ENCODE measurements at places on chromosomes 4 and X. TPM values are rescaled to one million over a fixed set of nuclear protein-coding genes. Genes with fewer than 3 reads are reported as not detected.

MAGEE1 gene
- 53.6 TPM for polyA plus RNA-seq

DRD5 gene
- polyA plus RNA-seq, result not detected

PRKG2 gene
- not detected for polyA plus RNA-seq

SPANXB1 gene
- not detected for polyA plus RNA-seq

TXLNG gene
- 6.8 TPM for polyA plus RNA-seq

AKAP17A gene
- polyA plus RNA-seq, result 5.0 TPM

RFC1 gene
- polyA plus RNA-seq, result 62.8 TPM

PPP1R2C gene
- not detected for polyA plus RNA-seq

TBC1D25 gene
- 4.2 TPM for polyA plus RNA-seq

ERAS gene
- not detected for polyA plus RNA-seq

MAGEA12 gene
- polyA plus RNA-seq, result not detected

EPGN gene
- polyA plus RNA-seq, result not detected

CCNA2 gene
- 4.8 TPM for polyA plus RNA-seq

CSN1S1 gene
- not detected for polyA plus RNA-seq
